ENCODE measurements at places on chromosomes 11 and 22.

GRCh38 chr11:83717537-83717936, 431.4 kb upstream of the CCDC90B start:
- DNase-seq = no peak

GRCh38 chr11:61607426-61607825, 26.6 kb upstream of the SYT7 start:
- DNase-seq = no peak

DNA sequence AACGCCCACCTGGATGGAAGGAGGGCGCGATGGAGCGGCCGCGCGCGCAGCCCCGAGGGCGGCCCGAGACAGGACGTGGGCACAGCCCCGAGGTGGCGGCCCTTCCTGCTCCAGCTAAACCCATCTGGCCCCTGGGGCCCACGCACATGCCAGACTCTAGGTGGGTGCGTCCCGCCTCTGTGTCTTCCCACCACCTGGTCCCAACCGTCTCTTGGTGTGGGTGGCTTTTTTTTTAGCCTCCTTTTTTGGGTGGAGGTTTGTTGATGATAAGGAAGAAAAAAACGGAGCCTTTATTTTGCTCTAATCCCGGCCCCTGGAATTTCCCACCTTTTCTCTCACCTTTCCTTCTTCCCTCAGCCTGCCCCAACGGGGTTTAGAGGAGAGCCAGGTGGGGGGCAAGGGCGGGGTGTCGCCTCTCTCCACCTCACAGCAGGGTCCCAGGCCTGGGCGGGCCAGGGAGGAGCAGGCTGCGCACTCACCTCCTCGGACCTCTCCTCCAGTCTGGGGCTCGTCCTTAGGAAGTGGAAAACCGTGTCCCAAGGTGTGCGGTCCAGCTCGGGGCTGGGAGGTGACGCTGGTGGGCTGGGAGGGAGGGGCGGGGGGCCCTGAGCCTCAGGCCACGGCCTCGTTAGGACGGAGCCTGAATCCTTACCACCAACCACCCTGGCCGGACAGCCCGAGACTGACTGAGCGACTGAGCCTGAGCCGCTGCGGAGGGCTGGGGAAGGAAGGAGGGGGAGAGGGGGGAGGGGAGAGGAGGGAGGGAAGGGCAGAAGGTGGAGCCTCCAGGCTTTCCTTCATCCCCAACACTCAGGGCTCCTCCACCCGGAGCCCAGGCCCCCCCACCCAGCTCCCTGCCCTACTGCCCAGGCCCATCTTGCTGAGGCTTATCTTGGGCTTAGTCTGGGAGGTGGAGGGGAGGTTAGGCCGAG, at the start of gene SOX10:
Gene SOX10, minus strand, starts transcription at position 696 of the 932 bp plus-strand sequence. CDS start 771 bp downstream, outside the sequence.
- DNase-seq = no peak

- DNase-seq = no peak
These were observed 747.0 kb downstream of the BRD1 start for GRCh38 chr22:49080631-49081030.

GRCh38 chr22:28108851-28109250, 189.8 kb upstream of the PITPNB start:
- no peak for DNase-seq

DNA sequence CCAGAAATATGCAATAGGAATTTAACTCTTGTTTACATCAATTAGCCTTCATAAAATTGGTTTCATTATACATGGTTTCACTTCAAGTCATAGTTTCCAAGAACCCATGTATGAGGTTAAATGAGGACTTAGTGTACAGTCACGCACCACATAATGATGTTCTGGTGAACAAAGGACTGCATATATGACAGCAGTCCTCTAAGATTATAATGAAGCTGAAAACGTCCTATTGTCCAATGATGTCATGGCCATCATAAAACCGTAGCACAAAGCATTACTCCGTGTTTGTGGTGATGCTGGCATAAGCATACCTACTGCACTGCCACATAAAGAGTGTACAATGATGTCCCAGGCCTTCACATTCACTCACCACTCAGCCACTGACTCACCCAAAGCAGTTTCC, 31.1 kb downstream of the SMCO4 start:
- no peak for DNase-seq

- no peak for DNase-seq
These were observed 123.7 kb downstream of the KCNQ1OT1 start for GRCh38 chr11:2576111-2576510.

- DNase-seq = no peak
These were observed 997 bp upstream of the CDHR5 start for GRCh38 chr11:625636-626268.

DNA sequence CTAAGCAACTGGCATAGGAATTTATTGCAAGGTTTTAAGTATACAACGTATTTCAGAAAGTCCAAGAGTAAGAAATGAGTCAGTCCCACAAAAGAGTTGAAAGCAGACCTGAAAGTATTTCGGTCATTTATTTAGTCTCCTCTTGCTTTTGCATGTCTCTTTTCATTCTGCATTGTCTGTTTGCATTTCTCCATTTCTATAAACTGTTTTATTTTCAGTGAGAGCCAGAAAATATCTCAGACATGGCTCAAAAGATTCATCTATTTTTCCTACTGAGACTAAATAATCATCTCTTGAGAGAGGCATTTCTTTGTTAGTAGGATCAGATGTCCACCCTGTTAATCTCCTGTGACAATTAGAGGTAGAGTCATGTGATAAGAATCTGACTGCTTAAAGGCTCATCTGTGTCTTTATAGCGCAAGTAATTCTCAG, 219.1 kb upstream of the CCDC179 start:
- no peak for DNase-seq

GRCh38 chr11:86291466-86292262, 10.4 kb upstream of the HIKESHI start:
- DNase-seq = peak; percentile 33

- no peak for DNase-seq
These were observed 9.5 kb upstream of the OOSP4A start for GRCh38 chr11:59954219-59954847.

DNA sequence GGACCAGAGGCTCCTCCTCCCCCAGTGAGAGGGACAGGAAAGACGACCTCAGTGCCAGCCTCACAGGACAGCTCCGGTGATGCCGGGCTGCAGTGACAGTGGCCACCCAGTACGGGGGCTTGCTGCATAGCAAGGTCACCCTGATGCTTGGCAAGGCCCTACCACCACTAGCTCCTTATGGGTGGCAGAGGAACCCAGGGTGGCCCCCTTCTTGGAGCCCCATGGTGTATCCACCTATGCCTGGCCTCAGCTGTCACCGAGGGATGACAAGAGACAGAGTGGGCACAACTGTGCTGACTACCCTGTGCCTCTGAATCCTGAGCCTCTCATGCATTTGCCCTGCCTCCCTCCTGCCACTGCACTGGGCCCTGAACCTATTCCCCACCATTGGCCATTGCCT, 809.2 kb downstream of the TBC1D22A start:
- no peak for DNase-seq

GRCh38 chr11:106415510-106415909, 338.0 kb downstream of the AASDHPPT start:
- DNase-seq = no peak

GRCh38 chr11:126647735-126648134, 292.2 kb downstream of the ST3GAL4 start:
- DNase-seq = no peak

DNA sequence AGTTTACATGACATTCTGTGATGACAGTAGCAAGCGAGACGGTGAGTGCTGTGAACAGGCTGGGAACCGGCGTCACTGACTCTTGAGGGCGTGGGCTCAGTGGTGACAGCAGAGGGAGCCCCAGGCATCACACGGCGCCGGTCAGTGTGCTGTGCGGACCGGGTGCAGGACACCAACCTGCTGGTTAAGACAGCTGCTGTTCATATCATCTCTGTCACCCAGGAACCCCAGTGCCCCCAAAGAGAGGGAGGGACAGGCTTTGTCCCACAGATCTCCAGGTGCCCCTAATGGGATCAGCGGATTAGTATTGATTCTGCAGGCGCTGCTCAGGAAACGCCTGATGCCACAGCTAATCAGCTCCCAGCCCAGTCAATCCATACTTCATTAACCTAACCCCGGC, 18.4 kb downstream of the B3GAT1 start:
- no peak for DNase-seq
